ENCODE measurements at places on chromosomes 3 and 15. TPM values are rescaled to one million over a fixed set of nuclear protein-coding genes. Genes with fewer than 3 reads are reported as not detected.

Gene GOLGA8S
- under 0.01 TPM for total RNA-seq

Gene FSIP1
- total RNA-seq, result 3.6 TPM

Gene CD86
- 0.29 TPM for total RNA-seq

Gene FBXL2
- total RNA-seq, result 23.6 TPM

Gene BCL2A1
- 0.29 TPM for total RNA-seq

Gene SUCNR1
- under 0.01 TPM for total RNA-seq

Gene TPRG1
- 6.5 TPM for total RNA-seq

DNA sequence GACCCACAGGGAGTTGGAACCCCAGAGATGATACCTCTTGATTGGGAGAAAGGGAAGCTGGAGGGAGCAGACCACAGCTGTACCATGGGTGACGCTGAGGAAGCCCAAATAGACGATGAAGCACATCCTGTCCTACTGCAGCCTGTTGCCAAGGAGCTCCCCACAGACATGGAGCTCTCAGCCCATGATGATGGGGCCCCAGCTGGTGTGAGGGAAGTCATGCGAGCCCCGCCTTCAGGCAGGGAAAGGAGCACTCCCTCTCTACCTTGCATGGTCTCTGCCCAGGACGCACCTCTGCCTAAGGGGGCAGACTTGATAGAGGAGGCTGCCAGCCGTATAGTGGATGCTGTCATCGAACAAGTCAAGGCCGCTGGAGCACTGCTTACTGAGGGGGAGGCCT is 201.1 kb downstream of the AKAP13 start:
- H3K4me3 ChIP-seq, result no peak overlapping the region
- H3K36me3 ChIP-seq, result peaks cover 14% of the 10 kb centered on the region
- no peak for DNase-seq
- no peaks in the 10 kb centered on the region for H3K27me3 ChIP-seq

DNA sequence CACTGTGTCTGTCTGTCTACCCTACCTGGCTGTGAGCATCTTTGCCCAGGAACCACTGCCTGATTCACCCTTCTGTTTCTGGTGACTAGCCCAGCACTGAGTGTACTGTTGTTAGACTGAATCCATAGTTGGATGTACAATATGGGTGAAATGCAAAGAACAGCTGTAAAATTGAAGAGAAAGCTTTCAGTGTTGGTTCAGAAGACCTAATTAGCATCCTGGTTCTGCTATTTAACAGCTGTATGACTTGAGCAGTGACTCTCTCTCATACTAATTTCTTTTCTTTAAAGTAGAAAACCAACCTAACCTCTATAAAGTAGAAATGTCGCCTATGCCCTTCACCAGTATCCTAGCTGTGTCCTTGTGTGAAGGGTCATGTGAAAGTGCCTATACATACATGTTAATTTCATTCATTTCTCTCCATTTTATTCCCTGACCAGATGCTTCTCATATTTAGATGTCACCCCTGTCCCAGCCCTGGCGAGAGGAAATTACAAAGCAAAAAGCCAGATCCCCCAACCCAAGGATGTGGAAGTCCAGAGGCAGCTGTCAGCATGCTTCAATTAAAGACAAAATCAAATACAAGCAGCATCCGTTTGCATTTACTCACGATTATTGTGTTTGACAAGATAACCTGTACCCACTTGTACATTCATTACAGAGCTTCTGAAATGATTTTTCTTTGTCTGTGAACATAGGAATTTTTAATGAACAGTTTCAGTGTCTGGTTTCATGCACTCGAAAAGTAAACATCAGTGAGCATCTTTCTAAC is 305.7 kb upstream of the ICE2 start:
- H3K27me3 ChIP-seq, result peaks cover 4% of the 10 kb centered on the region
- H3K4me1 ChIP-seq, result no peaks in the 10 kb centered on the region
- no peak for DNase-seq

DNA sequence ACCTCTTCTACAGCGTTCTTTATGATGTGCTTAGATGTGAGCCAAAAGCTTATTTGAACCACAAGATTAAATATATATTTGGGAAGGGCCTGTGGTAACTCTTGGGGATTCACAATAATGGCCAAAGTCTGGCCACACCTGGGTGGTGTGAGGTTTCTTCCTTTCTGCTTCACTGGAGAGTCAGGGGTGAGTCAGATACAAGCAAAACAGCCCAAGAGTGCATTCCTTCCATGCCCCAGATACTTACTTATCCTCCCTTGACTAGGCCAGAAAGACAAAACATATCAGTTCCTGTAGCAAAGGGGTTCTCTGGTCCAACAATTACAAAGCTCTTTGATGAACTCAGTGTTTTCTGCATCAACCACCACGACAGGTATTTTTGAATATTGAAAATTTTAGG is 941 bp downstream of the ZBED2 start:
- peak; percentile 82 for DNase-seq
- no peaks in the 10 kb centered on the region for H3K36me3 ChIP-seq
- peaks cover 54% of the 10 kb centered on the region for H3K4me1 ChIP-seq
- peak overlapping the region; percentile 33 for H3K27ac ChIP-seq
- no peaks in the 10 kb centered on the region for H3K27me3 ChIP-seq

GRCh38 chr3:129560911-129561594 is 18.1 kb downstream of the H1-8 start:
- peak overlapping the region; percentile 44 for H3K4me3 ChIP-seq
- peaks cover 70% of the 10 kb centered on the region for H3K36me3 ChIP-seq
- DNase-seq, result peak; percentile 99
- no peaks in the 10 kb centered on the region for H3K27me3 ChIP-seq
- H3K27ac ChIP-seq, result peak overlapping the region; percentile 59

- H3K36me3 ChIP-seq, result no peaks in the 10 kb centered on the region
- no peaks in the 10 kb centered on the region for H3K27me3 ChIP-seq
- H3K27ac ChIP-seq, result no peak overlapping the region
- peaks cover 15% of the 10 kb centered on the region for H3K4me1 ChIP-seq
Observed at GRCh38 chr15:48887144-48887543, 9.2 kb downstream of the EID1 start.

- peak overlapping the region; percentile 99 for H3K27ac ChIP-seq
- peaks cover 15% of the 10 kb centered on the region for H3K36me3 ChIP-seq
- peak; percentile 93 for DNase-seq
- H3K4me1 ChIP-seq, result peaks cover 26% of the 10 kb centered on the region
- H3K4me3 ChIP-seq, result peak overlapping the region; percentile 76
Observed at GRCh38 chr3:4977001-4977852, 2.0 kb upstream of the BHLHE40 start.

GRCh38 chr3:182937293-182938051 is 42.9 kb downstream of the DCUN1D1 start:
- H3K27ac ChIP-seq, result no peak overlapping the region
- no peak overlapping the region for H3K4me3 ChIP-seq
- H3K27me3 ChIP-seq, result no peaks in the 10 kb centered on the region
- no peaks in the 10 kb centered on the region for H3K4me1 ChIP-seq
- no peaks in the 10 kb centered on the region for H3K36me3 ChIP-seq
- DNase-seq, result no peak

DNA sequence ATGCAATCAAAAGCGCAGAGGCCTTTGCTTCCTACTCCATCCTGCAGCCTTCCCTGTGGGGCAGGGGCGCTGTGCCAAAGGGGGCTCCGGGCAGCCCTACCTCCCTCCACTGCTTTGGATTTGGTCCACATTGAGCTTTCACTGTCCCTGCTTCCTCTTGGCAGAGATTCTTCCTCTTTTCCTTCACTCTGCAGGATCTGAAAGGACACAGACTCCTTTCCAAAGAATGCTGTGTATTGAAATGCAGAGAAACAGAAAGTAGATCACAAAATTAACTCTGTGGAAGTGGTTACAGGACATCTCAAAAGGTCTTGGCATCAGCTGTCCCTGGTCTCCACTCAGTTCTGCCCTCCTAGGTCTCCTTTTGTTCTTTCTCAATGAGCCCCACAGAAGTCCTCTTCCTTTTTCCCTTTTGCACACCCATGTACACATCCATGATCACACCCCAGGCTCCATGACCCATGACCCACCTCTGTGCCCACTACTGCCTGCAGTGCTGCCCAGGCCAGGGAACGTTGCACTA is 64.1 kb downstream of the CCR1 start:
- no peak overlapping the region for H3K4me3 ChIP-seq
- DNase-seq, result no peak
- peaks cover 23% of the 10 kb centered on the region for H3K27me3 ChIP-seq
- H3K4me1 ChIP-seq, result no peaks in the 10 kb centered on the region
- no peaks in the 10 kb centered on the region for H3K36me3 ChIP-seq

DNA sequence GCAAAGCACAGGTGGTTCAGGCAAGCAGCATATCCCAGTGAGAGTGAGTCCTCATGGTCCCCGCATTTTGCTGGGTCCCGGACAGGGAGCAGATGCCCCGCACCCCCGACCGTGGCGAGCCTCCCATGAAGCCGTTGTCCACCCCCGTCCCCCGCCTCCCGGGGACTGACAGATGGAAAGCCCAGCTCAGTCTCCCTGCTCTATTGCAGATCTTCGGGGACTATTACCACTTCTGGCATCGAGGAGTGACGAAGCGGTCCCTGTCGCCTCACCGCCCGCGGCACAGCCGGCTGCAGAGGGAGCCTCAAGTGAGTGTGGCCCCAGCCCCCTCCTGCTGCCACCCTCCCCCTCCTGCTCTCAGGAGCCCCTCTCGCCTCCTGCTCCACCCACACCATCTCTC is 7.7 kb downstream of the FURIN start:
- H3K27ac ChIP-seq, result no peak overlapping the region
- H3K4me1 ChIP-seq, result peaks cover 23% of the 10 kb centered on the region
- H3K36me3 ChIP-seq, result peaks cover 38% of the 10 kb centered on the region
- DNase-seq, result no peak

GRCh38 chr3:49701388-49702077 is 12.2 kb downstream of the RNF123 start:
- H3K4me3 ChIP-seq, result no peak overlapping the region
- no peaks in the 10 kb centered on the region for H3K27me3 ChIP-seq
- H3K27ac ChIP-seq, result no peak overlapping the region

GRCh38 chr15:61091289-61091616 is 137.8 kb downstream of the RORA start:
- no peaks in the 10 kb centered on the region for H3K27me3 ChIP-seq
- no peaks in the 10 kb centered on the region for H3K36me3 ChIP-seq
- H3K27ac ChIP-seq, result no peak overlapping the region
- no peak for DNase-seq

DNA sequence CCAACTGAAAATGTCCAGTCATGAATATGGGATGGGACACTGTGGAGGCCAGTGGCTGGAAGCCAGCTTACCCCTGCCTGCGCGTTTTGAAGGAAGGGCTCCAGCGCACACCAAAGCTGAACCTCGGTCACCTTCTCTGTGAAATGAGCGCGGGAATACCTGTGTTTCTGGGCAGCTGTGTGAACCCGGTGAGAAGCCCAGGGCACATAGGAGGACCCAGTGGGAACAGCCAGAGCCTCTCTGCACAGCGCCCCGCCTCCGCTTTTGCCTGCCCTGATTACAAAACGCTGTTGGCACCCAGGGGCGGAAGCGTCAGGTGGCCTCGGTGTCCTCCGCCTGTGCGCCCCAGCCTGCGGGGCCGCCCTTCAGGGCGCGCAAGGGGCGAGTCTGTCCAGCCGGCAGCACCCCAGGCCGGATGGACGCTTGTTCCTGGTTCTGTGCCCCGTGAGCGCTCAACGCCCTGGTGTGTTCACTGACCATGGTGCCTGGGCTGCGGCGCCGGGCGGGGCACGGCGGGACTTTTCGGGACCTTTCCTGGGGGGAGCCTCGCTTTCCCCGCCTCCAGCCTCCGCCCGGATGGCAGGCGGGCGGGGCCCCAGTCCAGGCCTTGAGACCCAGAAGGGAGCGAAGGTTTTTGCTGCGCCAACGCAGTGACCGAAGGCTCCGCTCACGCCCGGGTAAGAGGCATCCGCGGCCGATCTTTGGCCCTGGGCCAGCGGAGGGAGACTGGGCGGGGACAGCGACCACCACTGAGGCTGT is at the start of gene SQOR:
Gene SQOR, plus strand, starts transcription at position 598 of the 759 bp plus-strand sequence. CDS start 23,895 bp downstream, outside the sequence.
- H3K27me3 ChIP-seq, result no peaks in the 10 kb centered on the region

GRCh38 chr3:63060412-63060811 is 185.2 kb upstream of the CADPS start:
- no peak for DNase-seq
- H3K27ac ChIP-seq, result no peak overlapping the region
- H3K27me3 ChIP-seq, result no peaks in the 10 kb centered on the region
- no peaks in the 10 kb centered on the region for H3K4me1 ChIP-seq
- H3K36me3 ChIP-seq, result no peaks in the 10 kb centered on the region
- no peak overlapping the region for H3K4me3 ChIP-seq

DNA sequence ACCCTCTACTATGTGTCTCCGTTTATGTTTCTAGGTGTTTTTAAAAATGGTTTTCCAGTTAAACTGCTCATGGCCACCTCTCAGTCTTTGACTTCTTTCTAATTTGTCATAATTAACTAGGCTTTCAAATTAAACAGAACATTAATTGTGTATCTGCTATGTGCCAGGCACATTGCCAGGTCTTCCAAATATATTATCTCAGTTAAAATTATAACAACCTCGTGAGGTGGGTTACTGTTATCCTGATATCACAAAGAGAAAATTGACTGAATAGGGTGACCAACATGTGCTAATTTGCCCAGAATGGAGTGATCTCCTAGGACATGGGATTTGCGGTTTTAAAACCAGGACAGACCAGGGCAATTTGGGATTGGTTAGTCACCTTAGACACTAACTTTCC is 222.4 kb upstream of the TLE3 start:
- no peaks in the 10 kb centered on the region for H3K27me3 ChIP-seq
- no peaks in the 10 kb centered on the region for H3K36me3 ChIP-seq
- DNase-seq, result no peak
- no peak overlapping the region for H3K4me3 ChIP-seq
- H3K4me1 ChIP-seq, result peaks cover 52% of the 10 kb centered on the region
- no peak overlapping the region for H3K27ac ChIP-seq

DNA sequence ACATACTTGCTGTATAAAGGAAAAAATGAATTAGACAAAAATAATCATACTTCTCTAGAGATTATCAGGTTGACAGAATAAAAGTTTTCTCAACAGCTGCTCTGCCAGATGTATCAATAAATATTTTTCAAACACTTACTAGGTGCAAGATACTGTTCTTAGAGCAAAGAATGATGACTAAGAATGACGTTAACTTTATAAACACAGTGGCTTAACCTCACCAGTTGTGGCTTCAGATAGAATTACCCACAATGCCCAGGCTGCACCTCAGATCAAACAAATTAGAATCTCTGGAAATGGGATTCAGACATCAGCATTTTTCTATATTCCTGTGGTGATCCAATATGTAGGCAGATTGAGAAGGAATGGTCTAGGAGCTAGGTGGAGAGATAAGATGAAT is 422.4 kb upstream of the ATP11B start:
- no peaks in the 10 kb centered on the region for H3K27me3 ChIP-seq
- H3K27ac ChIP-seq, result no peak overlapping the region
- DNase-seq, result no peak
- H3K4me1 ChIP-seq, result no peaks in the 10 kb centered on the region
- no peaks in the 10 kb centered on the region for H3K36me3 ChIP-seq

DNA sequence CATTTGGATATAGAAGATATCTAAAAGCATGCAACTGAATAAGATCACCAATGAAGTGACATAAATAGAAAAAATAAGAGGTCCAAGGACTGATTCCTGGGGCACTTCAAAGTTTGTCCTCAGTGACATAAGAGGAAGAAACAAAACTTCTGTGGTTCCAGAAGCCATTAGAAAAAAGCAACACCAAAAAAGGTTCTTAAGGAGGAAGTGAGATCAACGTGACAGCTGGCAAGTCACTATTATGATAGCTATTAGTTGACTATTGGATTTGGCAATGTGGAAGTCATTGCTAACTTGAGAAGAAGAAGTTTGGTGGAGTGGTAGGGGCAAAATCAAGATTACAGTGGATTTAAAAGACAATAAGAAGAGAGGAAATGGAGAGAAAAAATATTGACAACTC is 1098.3 kb downstream of the NAALADL2 start:
- no peak for DNase-seq
- H3K4me1 ChIP-seq, result no peaks in the 10 kb centered on the region
- no peaks in the 10 kb centered on the region for H3K27me3 ChIP-seq

GRCh38 chr3:111608383-111608782 is 13.2 kb upstream of the ZBED2 start:
- H3K4me3 ChIP-seq, result no peak overlapping the region
- no peak overlapping the region for H3K27ac ChIP-seq
- H3K27me3 ChIP-seq, result no peaks in the 10 kb centered on the region
- H3K36me3 ChIP-seq, result no peaks in the 10 kb centered on the region
- peaks cover 13% of the 10 kb centered on the region for H3K4me1 ChIP-seq

Data from osteoblast (primary cell).